ENCODE measurements at places on chromosomes 2 and 18.
A peak's percentile ranks its signal among the peaks of the same experiment; 100 is the strongest.

GRCh38 chr2:38182492-38183003 is 106.6 kb upstream of the CYP1B1 start:
- DNase-seq: no peak

DNA sequence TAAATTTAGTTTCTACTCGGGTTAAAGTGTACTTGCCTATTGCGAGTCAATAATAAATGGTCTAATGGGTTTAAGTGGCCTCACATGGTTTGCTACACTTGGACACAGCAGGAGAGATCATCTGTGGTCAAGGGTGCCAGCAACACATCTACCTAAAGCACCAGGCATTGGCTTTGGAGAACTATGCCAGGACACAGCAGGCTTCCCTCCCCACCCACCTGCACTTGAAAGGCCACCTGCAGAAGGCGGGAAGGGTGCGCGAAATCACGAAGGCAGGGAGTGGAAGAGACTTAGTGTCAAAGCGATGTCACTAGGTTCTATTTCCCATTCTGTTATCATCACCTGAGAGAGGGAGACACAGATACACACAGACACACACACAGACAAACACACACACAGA is 44.5 kb downstream of the MYT1L start:
- DNase-seq: no peak

DNA sequence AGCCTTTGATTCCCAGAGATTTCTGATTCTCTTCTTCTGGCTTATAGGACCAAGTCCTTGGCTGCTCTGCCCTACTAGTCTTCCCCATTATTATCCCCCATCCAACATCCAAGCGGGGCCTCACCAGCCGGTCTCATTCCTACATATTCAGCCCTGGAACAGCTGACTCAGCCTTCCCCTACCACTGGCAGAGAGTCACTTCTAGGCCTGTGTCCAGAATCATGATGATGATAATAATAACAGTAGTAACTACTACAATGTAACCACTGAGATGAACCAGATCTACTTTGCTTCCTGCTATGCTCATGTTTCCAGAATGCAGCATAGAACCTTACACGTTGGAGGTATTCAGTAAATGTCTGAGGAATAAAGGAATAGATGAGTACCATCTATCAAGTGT is 295.2 kb downstream of the SRBD1 start:
- no peak for DNase-seq

GRCh38 chr18:46040033-46040746 is 31.9 kb downstream of the PSTPIP2 start:
- peak; percentile 55 for DNase-seq

- DNase-seq: no peak
Observed at GRCh38 chr2:237118025-237118424, 32.3 kb downstream of the COPS8 start.

DNA sequence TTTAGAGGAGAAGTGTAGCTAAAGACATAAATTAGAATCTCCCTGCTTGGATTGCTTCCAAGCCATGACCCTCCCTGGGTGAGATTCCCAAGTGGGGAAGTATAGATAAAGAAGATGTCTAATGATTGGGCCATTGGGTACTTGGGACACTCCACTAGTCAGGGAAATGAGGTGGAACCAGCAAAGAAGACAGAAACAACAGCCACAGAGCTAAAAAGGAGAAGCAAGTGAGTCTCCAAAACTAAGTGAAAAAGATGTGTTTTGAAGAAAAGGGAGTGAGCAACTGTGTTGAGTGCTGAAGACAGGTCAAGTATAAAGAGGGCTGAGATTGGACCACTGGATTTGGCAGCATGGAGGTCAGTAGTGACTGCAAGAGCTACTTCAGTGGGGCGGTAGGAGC is 276.7 kb upstream of the STON1 start:
- no peak for DNase-seq

GRCh38 chr2:218582076-218582475 is 13.4 kb downstream of the CNOT9 start:
- DNase-seq: no peak

DNA sequence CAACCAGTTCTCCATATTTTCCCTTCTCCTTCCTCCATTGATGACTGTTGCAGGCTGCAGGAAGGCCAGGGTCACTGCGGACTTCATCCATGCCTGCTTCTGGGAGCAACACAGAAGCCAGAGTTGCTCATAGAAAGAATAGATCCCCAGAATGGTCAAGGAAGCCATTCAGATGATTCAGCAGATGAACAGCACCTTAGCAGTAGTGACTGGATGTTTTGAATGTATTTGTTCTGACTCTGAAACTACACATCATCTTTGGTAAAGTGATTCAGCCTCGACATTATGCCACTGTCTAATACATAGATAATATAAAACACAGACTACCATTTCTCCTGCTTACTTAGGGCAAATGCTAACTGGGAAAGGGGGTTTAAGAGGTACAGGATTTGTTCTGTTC is 411.6 kb downstream of the RND3 start:
- no peak for DNase-seq

GRCh38 chr18:31591628-31592027 is at the start of gene TTR:
TTR (plus strand) TSS chr18:31591877; CDS start chr18:31591903, 26 bp downstream.
- DNase-seq: no peak

- no peak for DNase-seq
Observed at GRCh38 chr2:232966122-232966521, 46.9 kb downstream of the NGEF start.

All from activated CD4-positive, alpha-beta T cell treated with anti-CD3 and anti-CD28 coated beads, Interleukin-2, amount 10 ng/mL, durations not matched to agents 24 days and 14 days (primary cell).